ENCODE measurements at places on chromosomes 6 and 20.
A peak's percentile ranks its signal among the peaks of the same experiment; 100 is the strongest.

GRCh38 chr6:156262014-156262413, 515.2 kb upstream of the ARID1B start:
- DNase-seq = no peak

DNA sequence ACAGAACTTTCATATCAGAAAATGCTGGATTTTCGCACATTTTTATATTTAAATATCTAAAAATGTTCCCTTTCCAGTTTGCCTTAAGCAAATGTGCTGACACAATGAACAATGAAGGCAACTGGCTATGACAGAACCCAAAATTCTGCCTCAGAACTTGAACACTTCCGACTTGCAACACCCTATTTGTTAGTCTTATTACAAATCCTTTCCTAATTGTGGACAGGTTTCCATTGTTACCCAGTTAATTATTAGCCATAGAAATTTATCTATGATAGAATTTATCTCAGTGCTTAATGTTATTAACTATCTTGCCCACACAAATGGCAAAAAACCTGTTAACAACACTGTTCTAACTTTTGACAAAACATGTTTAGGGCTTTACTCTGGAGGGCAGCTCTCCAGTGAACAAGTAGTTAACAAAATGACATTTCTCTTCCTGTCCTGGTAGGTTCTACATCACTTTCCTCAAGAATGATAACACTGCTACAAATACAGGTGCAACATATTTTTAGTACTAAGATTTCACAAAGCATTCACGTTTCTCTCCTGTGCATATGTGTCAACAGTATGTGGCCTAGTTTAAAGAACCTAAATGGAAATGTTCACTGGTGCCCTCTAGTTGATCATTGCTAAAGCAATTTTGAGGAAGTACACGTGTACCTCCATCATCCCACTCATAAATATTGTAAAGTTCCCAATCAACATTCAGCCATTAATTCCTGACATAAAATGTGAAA, 58.4 kb downstream of the HIVEP2 start:
- no peak for DNase-seq

DNA sequence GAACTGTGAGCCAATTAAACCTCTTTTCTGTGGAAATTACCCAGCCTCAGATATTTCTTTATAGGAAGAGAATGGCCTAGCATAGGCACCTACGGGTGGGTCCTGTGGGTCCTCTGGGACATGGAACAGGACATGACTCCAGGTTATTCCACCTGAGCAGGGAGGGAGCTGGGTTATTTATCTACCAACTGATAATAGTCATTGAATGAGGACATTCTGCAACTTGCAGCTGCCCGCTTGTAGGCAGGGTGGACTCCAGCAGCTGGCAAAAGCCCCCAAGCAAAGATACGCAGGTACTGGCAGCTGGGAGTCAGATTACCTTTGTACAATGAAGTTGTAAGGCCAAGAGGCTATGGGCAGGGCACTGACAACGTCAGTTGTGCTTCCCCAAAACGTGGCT, 1.4 kb upstream of the BANF2 start:
- no peak for DNase-seq

DNA sequence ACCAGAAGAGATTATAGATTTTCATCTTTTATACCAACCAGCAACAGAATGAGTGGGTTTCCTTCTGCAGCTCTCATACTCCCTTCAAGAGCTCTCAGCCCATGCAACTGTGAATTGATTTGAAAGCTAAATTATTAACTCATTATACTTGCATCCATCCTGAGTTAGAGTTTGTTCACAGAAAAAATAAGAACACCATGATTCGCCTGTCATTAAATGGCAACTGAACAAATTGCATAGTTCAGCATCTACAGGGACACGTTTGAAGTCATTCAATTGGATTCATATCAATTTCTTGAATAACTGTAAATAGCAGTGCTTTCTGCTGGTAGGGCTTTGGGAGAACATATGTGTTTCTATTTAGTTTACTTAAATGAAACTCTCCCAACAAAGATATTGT, 65.7 kb downstream of the NKAIN2 start:
- no peak for DNase-seq

GRCh38 chr6:11730641-11731040, 48.0 kb downstream of the ADTRP start:
- peak; percentile 47 for DNase-seq

- DNase-seq = no peak
Measured at GRCh38 chr6:142796571-142796970, 148.4 kb downstream of the HIVEP2 start.

- DNase-seq = no peak
Measured at GRCh38 chr20:62745279-62745951, 36.8 kb downstream of the NTSR1 start.
